Stimulated activated CD8-positive, alpha-beta memory T cell treated with anti-CD3 and anti-CD28 coated beads, Interleukin-7, amount 100 ng/mL, for 48 hours (primary cell): ENCODE measurements at places on chromosomes 5 and 9.

GRCh38 chr5:166166071-166166470 is 2125.4 kb upstream of the WWC1 start:
- DNase-seq, result no peak

DNA sequence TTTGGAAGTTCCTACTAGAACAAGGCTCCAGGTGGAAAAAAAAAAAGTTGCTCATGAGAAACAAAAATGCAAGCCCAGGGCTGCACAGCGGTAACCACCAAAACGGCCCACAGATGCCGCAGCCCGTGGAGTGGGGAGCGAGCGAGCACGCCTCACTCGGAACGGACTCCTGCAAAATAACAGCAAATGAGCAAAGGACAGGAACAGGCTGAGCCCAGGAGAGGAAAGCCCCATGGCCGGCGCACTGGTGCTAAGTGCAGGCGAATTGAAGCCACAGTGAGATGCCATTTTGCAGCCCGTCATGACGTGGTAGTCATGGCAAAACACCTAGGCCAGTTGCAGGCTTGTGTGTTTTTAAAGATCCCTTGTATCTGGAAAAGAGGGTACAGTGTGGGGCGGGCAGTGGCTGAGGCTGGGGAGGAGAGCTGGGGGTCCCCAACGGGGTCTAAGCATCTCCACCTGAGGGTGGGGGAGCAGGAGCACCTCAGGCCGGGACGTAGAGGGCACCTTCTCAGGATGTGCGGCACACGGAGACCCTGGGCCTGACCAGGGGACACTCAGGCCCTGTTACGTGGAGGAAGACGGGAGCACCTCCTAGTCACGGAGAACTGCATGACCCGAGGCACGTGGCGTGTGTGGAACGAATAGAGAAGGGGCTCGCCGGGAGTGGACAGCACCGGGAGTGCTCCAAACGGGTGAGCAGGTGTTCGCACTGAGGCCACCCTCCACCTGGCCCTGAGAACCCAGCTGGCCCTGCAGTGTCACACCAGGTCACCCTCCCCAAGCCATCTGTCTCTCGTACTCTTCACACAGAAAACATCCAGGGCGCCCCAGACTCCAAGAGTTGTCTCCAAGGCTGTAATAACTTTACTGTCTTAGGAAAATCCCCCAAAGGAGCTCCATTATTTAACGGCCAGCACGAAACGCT is 10.7 kb downstream of the GRM6 start:
- DNase-seq, result no peak

DNA sequence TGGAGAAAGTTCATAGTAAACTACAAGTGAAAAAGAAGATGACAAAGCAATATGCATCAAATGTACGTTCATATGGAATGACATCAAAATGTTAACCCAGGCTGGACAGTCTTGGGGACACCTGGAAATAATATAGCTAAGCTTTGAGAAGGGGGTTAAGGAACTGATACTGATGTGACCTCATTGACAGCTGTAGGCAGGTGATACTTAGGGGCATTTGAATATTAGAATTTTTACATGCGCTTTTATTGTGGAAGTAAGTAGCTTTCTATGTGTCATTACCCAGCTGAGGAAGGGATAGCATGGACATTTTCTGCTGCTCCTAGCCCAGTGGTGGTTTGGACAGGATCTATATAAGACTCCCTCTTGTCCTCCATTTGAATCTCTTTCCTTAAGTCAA is 299.7 kb downstream of the CWC27 start:
- no peak for DNase-seq

DNA sequence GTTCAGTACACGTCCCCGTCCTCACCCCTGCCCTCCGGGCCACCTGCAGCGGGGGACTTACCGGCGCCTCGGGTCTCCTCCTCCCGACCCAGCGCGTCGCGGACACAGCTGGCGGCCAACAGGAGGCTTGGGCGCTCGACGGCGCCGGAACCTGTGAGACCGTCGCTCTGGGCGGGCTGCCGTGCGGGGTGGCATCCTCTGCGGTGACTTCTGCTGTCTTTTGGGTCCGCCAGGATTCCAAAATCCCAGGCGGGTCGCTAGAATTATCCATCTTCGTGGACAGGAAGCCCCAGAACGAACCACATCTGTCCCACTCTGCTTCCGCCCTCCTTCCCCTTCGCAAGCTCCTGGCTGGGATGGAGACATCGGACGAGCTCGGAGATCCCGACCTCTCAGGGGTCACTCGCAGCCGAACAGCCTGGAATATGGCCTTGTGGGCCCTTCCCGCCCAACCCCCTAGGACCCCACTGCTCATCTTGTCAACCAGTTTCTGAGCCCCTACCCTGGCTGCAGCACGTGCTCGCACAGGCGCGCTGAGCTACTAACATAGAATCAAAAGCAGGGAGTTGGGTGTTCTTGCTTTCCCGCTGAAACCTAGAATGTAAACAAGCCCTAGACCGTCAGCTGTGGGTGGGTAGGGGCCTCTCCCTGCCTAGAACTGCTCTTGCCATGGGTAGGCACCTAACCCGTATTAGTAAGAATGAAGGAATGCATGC is 947 bp upstream of the MARCHF3 start:
- DNase-seq, result no peak

DNA sequence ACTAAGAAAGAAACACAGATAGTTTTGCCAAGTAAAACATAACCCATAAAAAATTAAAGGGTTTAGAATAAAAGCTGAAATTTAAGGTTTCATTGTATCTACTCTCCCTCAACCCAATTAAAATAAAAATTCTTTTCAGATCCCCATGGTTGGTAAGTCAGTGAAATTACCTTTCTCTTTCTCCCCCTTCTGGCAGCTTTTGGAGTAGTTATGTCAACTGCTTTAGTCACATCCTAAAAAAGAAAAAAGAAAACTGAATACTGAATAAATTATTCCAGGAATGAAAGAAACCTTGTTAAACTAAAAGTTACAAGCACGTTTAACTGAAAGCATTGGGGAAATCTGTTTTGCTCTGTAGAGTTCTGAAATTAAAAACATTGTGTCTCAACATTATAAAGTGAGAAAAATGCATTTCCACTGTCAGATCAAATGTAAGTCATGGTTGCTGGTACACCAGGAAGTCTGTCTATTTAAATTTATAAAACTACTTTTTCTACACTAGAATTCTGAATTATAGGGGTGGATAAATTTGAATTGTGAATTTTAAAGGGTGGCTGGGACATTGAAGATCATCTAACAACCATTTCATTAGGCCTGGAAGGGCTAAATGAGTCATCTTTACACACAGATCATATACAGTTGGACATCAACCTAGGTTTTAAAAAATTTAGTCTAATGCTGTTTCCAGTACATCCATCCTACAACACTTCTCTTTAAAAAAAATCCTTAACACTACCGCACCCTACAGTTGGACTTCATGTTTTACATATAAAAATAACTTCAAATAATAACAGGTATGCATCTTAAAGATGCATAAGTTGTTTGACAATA is 24.7 kb downstream of the PSIP1 start:
- no peak for DNase-seq

DNA sequence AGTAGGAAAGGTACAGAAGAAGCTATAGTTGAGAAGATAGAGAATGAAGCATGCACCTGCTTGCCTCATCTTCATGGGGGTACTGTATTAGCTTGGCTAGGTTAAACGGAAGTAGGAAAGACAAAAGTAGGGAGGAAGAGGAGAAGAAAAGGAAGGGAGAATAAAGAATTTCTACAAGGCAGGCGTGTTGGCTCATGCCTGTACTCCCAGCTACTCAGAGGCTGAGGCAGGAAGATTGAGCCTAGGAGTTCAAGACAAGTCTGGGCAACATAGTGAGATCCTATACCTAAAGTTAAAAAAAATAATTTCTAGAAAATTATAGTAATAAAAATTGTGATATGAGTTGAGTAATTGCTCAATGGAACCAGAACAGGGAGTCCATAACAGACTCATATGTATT is 61.9 kb downstream of the APTX start:
- no peak for DNase-seq
